ENCODE measurements at places on chromosomes 4 and X.
A peak's percentile ranks its signal among the peaks of the same experiment; 100 is the strongest.

- DNase-seq, result peak; percentile 36
Measured at GRCh38 chr4:88225232-88226105, 58.9 kb downstream of the PPM1K start.

DNA sequence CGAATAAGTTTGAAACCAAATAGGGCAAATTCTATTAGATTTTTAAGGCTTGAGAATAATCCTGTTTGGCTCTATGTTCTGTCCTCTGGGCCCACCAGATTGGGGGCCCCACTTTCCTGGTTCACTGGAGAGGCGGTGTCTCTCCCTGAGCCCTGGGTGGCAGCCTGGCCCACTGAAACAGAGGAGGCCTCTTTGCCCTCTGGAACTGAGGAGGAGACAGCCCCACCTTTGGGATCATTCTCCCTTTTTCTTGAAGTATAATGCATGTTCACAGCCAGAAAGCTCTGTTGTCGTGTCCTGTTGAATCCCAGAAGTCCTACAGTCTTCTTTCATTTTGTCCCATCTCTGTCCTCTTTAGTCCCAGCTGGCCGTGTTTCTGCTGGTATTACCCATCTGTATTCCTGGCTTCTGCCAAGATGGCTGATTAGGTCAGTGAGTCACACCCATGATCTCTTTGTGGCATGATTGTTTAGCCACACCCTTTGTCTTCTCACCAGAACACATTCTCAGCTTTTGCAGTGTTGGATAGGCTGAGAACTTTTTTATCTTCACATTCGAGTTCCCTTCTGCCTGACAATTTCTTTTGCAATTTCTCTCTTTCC, 8.1 kb upstream of the TBC1D25 start:
- DNase-seq, result no peak

- DNase-seq, result no peak
Measured at GRCh38 chr4:150355418-150355817, 226.5 kb upstream of the MAB21L2 start.

- DNase-seq, result no peak
Measured at GRCh38 chr4:1004071-1004418, 7.4 kb upstream of the FGFRL1 start.

GRCh38 chrX:9907645-9908387, 59.3 kb upstream of the CLDN34 start:
- no peak for DNase-seq
